ENCODE measurements at places on chromosomes 7 and 10.

DNA sequence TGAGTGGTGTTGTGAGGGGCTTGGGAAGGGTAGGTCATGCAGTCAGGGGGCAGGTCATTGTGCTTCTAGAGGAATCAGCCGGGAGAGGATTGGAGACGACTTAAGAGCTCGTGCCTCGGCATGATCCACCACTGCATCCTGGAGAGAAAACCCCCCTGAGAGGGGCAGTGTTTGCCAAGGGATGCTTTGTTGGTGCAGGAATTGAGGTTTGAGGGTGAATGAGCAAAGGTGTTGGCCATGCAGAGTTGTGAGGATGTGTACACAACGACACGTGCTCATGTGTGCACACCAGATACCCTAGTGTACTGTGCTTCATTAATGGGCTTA is 85.6 kb upstream of the ANLN start:
- no peak for DNase-seq

GRCh38 chr7:106603346-106603745 is 57.6 kb downstream of the CCDC71L start:
- DNase-seq, result no peak

- no peak for DNase-seq
These were observed 153.7 kb downstream of the SH2D4B start for GRCh38 chr10:80691441-80691840.

GRCh38 chr10:35424680-35425285 is 88.5 kb downstream of the CCNY start:
- no peak for DNase-seq

DNA sequence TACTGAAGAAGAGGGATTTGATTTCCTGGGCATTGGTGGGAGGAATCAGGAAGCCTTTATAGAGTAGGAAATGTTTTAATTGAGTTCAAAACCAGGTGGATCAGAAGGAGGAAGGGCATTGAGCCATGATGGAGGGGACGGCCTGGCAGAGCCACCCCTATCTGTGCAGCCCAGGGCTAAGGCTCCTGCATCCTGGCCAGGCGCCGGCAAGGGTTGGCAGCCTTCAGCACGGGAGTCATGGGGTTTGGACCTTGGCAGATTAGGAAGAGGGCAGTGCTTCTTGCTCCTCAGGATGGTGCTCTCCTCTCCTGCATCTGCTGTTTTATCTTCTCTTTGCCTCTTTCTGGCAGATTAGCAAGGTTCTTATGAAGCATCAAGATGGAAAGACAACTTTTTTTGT is 12.5 kb downstream of the ZNF862 start:
- DNase-seq, result no peak

DNA sequence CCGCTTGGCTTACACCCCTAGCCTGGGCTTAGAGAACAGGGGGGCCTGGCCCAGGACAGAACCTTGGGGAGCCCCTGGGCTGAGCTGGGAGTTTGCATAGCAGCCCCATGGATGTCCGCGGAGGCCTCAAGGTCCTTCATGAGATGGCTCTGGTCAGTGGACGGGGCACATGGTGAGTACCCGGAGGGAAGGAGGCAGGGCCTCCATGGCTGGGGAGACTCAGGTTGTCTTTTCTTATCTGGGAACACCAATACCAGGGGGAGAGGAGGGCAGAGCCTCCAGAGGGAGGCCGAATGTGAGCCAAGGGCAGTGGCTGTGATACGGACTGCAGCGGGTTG is 64.8 kb downstream of the GLRX3 start:
- DNase-seq, result no peak

- DNase-seq, result peak; percentile 76
These were observed 13.5 kb upstream of the BAMBI start for GRCh38 chr10:28663576-28664368.

- no peak for DNase-seq
These were observed 120.6 kb downstream of the LRRC18 start for GRCh38 chr10:48818861-48819520.

All from activated CD4-positive, alpha-beta T cell treated with anti-CD3 and anti-CD28 coated beads, Interleukin-2, Interleukin-4, amounts not matched to agents 100 ng/mL and 50 ng/mL, durations not matched to agents 16 hours and 8 hours (primary cell).